HAP-1 (cell line): ENCODE measurements at places on chromosomes 7 and 10.
A peak's percentile ranks its signal among the peaks of the same experiment; 100 is the strongest.

DNA sequence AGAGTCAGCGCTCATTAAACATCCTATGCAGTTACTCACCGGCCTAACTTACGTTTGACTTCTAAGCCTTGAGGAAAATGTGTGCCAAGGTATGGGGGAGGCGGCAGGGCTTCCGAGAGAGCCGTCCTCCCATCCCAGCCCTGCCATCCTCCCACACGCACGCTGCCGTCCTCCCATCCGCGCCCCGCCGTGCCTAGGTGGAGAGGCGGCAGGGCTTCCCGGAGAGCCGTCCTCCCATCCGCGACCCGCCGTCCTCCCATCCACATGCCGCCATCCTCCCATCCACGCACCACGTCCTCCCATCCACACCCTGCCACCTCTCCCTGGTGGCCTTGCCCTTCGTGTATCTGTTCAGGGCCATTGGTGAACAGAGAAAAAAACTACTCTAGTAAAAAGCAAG lies 162.7 kb downstream of the PRKAG2 start:
- no peak for DNase-seq

GRCh38 chr10:131785121-131785460 lies 115.7 kb upstream of the PPP2R2D start:
- no peak for DNase-seq

DNA sequence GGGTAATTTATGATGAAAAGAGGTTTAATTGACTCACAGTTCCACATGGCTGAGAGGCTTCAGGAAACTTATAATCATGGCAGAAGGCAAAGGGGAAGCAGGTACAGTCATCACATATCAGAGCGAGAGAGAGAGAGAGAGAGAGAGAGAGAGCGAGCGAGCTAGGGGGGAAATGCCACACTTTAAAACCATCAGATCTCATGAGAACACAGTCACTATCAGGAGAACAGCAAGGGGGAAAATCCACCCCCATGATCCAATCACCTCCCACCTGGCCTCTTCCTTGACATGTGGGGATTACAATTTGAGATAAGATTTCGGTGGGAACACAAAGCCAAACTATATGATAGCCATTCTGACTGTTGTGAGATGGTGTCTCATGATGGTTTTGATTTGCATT lies 576.3 kb downstream of the GFRA1 start:
- DNase-seq = no peak

DNA sequence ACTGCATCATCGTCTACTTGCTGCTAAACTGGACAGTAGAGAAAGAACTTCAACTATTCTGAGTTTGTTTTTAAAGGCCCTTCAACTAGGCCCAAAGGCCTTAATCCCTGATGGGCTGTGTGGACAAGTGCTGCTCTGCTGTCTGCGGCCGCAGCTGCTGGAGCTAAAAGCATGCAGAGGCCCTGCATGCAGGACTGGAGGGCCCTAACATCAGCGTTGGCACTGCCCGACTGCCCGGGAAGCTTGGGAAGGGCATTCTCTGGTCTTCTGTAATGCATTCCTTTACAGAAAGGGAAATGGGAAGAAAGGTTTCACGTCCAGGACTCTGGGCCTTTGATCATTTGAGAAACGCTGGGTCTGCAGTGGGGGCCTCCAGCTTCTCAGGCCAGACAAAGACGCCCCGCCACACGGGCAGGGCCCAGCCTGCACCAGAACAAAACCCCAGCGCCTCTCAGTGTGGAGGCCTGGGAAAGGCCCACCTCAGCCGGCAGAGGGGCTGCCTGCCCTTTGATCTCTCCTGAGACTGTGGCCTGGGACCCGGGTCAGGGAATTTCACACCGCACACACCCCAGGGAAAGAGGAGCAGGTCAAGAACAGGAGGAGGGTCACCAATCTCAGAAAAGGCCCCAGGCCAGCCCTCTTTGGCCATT lies 229.3 kb downstream of the DNAJB6 start:
- no peak for DNase-seq

DNA sequence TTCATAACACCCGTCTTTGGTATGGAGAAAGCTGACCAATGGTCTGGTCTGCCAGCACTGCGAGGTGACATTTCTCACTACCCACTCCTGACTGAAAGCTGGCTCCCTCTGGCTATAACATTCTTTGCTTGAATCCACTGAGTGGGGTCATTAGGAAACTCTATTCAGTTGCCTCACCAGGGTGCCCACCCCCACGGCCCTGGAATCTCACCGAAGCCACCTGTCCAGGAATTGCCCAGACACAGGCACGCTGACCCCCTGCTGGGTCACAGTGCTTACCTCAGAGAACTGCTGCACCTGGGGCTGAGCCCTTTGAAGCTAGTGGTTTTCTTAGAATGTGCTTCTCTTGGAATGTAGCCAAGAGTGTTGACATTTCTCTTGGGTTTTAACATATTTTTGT lies 28.6 kb downstream of the HECW1 start:
- no peak for DNase-seq

DNA sequence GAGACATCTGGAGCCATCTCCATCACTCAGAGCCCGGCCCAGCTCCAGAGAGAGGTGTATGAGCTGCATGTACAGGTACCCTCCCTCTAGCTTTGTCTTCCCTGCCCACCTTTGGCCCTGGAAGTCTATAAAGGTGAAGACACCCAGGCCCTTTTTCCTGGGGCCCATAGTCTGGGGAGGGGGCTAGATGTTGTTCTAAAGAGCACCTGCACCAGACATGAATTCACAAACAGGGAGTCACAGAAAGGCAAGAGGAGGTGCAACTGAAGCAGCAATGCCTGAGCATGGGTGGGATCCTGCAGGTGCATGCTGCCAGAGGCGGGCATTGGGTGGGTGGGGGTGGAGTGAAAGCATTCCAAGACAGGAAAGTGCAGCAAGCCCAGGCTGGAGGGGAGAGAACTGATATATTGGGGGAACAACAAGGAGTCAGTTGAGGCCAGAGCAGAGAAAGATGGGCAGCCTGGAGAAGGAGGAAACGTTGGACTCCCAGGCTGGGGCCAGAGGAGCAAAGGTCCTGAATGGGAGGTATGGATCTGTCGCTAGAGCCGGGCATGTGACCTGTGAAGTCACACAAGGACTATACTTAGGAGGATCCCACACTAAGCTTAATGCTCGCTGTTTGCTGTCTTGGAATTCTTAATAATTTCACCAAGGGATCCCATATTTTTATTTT lies 11.7 kb downstream of the CDHR1 start:
- no peak for DNase-seq

GRCh38 chr7:123580406-123581161 lies 21.0 kb upstream of the ASB15 start:
- DNase-seq = peak; percentile 51

- no peak for DNase-seq
Measured at GRCh38 chr10:77286531-77287508, 350.8 kb downstream of the KCNMA1 start.

DNA sequence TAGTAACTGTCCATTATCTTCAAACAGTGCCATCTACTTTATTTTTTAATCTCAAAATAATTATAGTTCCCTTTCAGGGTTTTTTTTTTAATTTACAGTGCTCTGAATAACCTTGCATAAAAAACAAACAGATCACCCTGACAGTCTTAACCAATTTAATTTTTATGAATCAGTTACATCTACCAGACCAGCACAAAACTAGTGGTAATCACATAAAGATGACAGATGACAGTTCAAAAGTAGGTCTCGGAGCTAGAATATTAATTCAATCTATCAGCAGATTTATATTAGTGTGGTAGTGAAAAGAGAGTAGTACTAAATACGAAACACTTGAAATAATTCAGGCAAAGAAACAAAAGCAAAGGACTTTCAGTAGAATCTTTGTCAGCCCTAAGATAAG lies 53.9 kb downstream of the COL28A1 start:
- no peak for DNase-seq

DNA sequence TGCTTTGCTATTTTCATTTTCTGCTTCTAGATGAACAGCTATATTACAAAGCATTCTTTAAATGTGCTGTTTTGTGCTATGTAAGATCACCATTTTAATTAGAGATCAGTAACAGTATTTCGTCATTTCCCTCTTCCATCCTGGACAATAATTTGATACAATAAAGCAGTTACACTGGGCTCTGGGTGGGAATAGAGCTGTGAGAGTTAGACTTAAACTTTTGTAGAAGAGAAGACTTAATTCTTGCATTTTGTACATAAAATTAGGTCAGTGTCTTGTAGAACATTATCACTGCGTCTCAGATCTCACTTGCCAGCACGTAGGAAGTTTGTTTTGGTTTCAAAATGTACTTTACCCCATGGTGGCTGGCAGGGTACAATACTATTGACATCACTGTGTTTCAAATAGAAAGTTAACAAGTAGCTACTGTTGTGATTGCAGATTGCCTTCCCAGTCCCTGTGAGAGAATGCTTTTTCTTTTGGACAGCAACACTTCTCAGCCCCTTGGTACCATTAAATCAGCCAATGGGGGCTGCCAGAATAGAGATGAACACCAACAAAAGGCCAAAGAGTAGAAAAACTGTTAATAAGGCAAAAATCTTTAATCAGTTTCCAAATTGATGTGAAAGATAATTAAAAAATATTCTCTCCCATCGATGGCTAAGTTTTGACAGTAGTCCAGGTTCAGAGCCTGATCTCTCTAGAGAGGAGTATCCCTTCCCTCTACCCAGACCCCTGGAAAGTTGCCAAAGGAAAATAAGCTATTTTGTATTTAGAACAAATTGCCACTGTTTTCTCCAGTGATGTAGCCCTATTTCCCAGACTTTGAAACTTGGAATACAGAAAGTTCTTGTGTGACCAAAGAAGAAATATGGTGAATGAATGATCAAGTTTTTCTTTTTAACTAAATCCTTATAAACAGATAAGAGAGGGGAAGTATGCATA lies 35.1 kb downstream of the SMNDC1 start:
- DNase-seq = no peak

DNA sequence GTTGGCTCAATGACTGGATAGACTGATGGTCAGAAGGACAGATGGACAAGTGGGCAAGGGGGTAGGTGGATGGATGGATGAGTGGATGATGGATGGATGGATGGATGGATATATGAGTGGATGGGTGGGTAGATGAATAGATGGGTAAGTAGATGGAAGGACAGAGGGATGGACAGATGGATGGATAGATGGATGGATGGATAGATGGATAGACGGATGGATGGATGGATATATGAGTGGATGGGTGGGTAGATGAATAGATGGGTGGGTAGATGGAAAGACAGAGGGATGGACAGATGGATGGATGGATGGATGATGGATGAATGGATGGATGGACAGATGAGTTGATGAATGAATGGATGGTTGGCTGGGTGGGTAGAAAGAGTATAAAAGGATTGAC lies 119.5 kb downstream of the GRID1 start:
- no peak for DNase-seq

- DNase-seq = no peak
Measured at GRCh38 chr7:83850125-83850524, 201.2 kb upstream of the SEMA3E start.

DNA sequence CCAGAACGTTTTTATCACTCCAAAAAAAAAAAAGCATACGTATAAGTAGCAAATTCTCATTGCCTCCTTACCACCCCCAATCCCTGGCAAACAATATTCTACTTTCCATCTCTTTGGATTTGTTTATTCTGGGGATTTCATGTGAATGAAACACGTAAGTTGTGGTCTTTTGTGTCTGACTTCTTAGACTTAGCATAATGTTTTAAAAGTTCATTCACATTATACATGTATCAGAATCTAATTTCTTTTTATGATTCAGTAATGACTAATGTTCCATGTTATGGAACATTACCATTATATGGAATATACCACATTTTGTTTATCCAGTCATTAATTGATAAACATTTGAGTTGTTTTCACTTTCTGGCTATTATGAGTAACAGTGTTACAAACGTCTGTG lies 12.5 kb upstream of the KLHL7 start:
- no peak for DNase-seq

DNA sequence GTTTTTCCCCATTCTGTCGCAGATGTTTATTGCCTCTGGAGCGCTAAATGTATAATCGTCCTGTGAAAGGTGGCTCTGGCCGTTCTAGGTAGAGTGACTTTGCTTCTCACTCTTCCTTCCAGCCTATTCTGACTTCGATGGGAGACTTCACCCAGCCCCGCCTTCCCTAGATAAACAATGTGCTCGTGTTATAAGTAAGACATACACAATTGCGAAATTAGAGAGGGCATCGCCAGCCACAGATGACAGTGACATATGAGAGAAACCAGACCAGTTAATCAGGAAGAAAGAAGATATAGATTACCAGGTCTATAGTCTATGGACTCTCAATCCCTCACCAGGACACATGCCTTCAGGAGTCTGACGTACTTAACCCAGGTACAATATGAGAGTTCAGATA lies 1050.5 kb upstream of the AUTS2 start:
- DNase-seq = no peak

GRCh38 chr10:73909540-73910115 lies 1.3 kb upstream of the PLAU start:
- no peak for DNase-seq

GRCh38 chr10:7846591-7846990 lies 28.3 kb downstream of the TAF3 start:
- no peak for DNase-seq

GRCh38 chr7:146002431-146003078 lies 114.0 kb upstream of the CNTNAP2 start:
- no peak for DNase-seq

DNA sequence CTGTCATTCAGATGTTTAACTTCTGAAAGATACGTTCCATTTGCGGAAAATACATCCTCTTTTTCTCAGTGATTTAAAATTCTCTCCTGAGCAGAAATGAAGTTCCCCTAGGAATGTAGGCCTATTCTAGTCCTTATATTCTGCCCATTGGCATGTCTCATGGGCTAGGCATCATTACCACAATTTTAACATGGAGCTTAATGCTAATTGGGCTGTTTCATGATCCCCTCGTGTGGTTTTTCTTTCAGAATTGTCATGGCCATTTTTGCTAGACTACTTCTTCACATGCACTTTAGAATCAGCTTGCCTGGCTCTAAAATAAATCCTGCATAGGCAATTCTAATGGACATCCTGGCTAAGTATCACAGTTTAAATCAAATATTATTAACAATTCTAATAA lies 1.0 kb downstream of the TMEM176B start:
- DNase-seq = no peak

DNA sequence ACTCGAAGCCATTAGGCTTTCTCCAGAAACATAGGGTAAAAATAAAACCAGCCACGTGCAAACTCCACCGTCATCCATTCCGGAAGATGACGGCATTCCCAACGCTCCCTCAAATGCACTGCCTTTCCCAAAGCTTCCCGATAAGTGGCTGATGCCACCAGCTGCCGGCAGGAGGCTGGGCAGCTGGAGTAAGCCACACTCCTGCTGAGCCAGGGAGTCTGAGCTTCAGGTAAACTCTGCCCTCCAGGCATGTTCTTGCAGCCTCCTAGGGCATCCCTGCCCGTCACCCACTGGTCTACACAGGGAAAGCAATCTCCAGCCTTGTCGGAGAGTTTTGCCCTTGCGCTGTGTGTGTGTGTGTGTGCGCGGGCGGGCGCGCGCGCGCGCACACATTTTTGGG lies 40.5 kb upstream of the TMEM273 start:
- no peak for DNase-seq

- DNase-seq = no peak
Measured at GRCh38 chr7:12357508-12357907, 46.2 kb downstream of the VWDE start.

GRCh38 chr10:30705625-30706149 lies 76.1 kb upstream of the LYZL2 start:
- DNase-seq = no peak
